ENCODE measurements at places on chromosomes 4 and X. TPM values are rescaled to one million over a fixed set of nuclear protein-coding genes. Genes with fewer than 3 reads are reported as not detected.

- no peak for DNase-seq
These were observed 96.4 kb upstream of the IQCM start for GRCh38 chr4:149912000-149912399.

DNA sequence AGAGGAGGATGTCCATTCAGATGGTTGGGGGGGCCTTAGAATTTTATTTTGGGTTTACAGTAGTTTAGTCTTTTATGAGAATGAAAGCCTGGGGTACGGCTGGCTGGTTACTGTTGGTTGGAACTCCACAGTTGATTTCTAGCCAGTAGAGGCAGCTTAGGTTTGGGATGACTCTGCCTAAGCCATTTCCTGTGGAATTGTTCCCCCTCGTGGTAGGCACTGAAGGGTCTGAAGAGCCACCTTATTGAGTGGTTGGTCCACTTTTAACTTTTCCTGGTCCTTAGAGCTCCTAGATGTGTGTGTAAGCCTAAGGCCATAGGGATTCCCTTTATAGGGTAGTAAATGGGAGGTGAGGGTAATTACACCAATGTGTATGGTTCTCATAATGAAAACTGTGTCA lies 19.7 kb downstream of the SPIN3 start:
- DNase-seq: no peak

DNA sequence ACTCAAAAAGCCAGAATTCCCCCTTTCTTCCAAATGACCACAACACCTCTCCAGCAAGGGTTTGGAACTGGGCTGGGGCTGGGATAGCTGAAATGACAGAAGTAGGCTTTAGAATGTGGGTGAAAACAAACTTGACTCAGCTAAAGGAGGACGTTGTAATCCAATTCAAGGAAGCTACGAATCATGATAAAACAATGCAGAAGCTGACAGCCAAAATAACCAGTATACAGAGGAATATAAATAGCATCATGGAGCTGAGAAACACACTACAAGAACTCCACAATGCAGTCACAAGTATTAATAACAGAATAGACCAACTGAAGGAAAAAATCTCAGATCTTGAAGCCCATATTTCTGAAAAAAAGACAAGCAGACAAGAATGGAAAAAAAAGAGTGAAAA lies 95.8 kb upstream of the TET2 start:
- no peak for DNase-seq

- DNase-seq: no peak
These were observed 46.6 kb downstream of the PGRMC2 start for GRCh38 chr4:128241019-128241418.

Gene NPY1R
- 1.1 TPM for polyA plus RNA-seq

Gene MAP7D2
- 0.46 TPM for polyA plus RNA-seq

DNA sequence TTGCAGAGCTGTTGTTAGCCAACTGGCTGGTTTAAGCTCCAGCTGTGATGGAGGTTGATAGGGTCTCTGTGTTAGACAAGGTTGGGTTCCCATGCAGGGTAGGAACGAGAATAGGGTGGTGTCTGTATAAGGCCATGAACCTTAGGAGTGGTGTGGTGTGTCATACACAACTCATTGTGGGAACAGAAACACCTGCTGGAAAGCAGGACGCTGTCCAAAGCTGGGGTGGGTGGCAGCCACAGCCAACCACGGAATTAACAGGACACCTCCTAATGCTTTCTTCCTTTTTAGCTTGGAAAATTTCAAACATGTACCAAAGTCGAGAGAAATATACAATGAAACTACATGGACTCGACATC lies 94.4 kb downstream of the ARHGAP10 start:
- DNase-seq: no peak

DNA sequence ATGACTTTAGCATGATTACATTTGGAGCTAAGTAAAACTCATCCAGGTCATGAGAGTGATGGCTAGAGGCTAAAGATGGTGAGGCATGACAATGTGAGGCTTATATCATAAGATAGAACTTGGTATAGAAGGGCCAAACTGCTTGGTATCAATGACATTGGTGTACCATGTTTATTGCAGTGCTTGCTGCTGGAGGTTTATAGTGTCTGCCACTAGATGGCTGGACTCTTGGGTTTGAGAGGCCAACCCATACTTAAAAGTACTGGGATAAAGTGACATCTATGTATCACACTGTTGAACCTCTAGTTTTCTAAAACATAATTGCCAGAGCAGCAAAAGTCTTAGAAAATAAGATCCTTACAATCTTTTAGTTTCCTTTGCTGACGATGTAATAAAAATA lies 83.0 kb upstream of the TACR3 start:
- no peak for DNase-seq

DNA sequence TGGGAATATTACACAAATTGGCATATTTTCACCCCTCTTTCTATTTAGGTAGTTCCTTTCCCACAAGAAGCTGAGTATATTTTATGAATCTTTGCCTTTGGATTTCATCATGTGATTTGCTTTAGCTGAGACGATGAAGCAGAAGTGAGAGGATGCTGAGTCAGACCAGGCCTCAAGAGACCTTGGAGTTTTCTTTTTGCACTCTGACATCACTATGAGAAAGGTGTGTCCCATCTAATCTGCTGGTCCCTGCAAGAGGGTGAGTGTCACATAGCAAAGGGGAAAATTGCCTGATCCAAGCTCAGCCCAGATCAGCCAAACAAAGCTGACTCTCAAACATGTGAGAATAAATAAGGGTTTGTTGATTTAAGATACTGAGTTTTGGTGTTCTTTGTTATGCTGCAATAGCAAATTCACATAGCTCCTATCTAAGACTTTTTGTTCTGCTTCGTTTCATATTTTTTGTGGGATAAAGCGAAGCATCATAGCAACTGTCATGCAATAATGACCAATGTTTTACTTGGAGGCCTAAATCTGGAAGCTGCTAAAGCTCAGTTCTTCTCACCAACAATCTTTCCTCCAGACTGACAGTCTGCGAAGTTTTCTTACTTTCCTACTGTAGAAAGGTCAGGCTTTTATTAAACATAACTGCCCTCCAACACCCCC lies 176.9 kb downstream of the PDHA2 start:
- DNase-seq: no peak

DNA sequence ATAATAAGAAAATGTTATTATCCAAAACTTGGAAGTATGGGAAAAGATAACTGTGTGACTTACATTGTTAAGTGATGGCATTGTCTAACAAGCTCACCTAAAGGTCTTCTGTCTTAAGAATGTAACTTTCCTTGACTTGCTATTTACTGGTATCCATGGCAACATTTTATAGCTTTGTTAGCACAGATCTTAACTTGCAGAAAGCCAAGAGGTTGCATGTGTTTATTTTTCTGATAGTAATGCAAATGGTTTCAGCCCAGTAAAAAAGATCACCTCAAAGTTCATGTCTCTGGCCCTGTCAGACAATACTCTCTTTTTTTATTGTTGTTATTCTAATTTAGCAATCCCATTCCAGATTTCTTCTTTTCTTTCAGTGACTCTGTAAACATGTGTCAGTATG lies 425.3 kb downstream of the SPRY1 start:
- DNase-seq: no peak

Gene FRMPD4
- polyA plus RNA-seq: 0.06 TPM

GRCh38 chr4:2277956-2278355 lies 16.0 kb upstream of the MXD4 start:
- no peak for DNase-seq

Gene DIPK2B
- polyA plus RNA-seq: 12.8 TPM

DNA sequence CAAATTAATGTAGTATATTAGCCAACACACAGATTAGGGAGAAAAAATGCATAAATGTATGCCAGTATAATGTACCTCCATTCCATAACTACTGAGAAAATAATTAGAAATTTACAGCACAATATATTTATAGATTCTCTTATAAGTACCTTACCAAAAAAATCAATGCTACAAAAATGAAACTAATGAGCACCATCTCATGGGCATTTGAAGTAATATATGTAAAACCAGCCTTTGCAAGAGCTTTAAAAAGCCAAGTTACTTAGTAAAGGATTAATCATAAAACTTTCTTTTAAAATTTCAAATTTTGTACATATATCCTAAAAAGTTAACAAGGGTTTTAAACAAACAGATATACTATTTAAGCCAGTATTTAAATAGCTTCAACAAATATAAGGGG lies 43.2 kb downstream of the LRBA start:
- no peak for DNase-seq

Gene CSAG2
- not detected for polyA plus RNA-seq

DNA sequence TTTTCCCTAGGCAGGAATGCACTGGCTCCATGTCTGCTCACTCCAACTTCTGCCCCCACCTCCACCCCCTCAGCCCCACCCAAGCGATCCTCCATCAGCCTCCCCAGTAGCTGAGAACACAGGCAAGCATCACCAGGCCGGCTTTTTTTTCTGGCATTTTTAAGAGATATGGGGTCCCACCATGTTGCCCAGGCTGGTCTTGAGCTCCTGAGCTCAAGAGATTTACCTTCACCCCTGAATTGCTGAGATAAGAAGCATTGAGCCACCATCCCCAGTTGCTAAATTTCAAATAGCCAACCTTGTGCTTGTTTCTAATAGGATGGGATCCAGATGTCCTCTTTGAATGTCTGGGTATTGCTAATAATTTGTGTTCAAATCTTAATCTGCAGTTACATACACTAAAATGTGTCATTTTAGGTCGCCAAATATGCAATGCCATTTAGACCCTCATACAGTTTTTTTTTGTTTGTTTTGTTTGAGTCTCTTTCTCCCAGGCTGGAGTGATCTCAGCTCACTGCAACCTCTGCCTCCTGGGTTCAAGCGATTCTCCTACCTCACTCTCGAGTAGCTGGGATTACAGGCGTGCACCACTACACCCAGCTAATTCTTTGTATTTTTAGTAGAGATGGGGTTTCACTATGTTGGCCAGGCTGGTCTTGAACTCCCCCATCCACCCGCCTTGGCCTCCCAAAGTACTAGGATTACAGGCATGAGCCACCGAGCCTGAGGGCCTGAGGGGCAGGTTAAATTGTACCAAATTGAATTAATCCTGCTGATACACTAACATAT lies 8.8 kb downstream of the LARP7 start:
- DNase-seq: no peak

DNA sequence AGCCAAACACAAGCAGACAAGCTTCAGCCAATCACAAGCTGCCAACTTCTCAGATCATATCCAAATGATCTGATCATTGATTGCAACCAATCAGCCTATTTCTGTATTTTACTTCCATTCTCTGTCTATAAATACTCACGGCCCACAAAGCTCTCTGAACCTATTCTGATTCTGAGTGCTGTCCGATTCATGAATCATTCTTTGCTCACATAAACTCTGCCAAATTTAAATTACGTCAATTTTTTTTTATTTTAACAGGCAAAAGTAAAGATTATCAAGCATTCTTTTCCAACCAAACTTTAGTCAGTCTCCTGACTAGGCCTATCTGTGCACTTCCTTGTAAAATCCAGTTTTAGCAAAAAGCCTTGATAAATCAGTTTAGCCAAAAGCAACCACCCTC lies 1.8 kb upstream of the TCEANC start:
- no peak for DNase-seq

DNA sequence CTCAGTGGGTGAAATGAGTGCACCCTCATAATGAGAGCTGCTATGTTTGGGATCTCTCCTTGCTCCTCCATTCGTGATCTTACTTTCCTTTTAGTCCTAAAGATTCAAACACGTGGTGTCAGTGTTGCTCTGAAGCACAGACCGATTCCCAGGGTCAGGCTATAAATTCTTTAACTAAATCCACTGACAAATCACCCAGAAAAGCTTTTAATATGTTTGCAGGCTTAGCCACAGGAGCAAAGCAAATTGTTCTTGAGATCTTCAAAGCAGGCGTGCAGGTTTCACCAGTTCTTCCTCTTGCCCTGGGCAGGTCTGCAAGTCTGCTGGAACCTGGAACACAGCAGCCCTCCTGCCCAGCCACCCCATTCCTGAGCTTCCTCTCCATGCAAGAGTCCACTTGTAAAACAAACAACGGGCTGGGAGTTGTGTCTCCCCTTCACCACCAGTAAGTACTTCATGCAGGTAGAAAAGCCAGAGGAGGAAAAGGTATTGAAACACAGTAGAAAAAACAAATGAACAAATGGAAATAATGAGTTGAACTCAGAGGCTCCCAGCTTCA lies 70.1 kb upstream of the ENPP6 start:
- peak; percentile 84 for DNase-seq

GRCh38 chr4:6840062-6840976 lies 57.8 kb downstream of the KIAA0232 start:
- DNase-seq: no peak
